ENCODE measurements at places on chromosomes 7 and 10.

GRCh38 chr10:57905861-57906260 is 361.8 kb downstream of the IPMK start:
- DNase-seq, result no peak

- DNase-seq, result no peak
Observed at GRCh38 chr10:22899775-22900174, 28.1 kb upstream of the ARMC3 start.

GRCh38 chr7:95441042-95441823 is 6.4 kb upstream of the PON2 start:
- DNase-seq, result no peak

GRCh38 chr10:117005026-117005526 is at the start of gene SHTN1:
TSS of gene SHTN1 (minus strand) at chr10:117005187. CDS start at chr10:117005079, 108 bp downstream.
- peak; percentile 73 for DNase-seq
